Glutamatergic neuron (in vitro differentiated cells): ENCODE measurements at places on chromosomes 7 and 10. TPM values are rescaled to one million over a fixed set of nuclear protein-coding genes. Genes with fewer than 3 reads are reported as not detected.

GRCh38 chr7:32395168-32395567 is 95.0 kb downstream of the LSM5 start:
- H3K4me3 ChIP-seq: no peak overlapping the region
- H3K4me1 ChIP-seq: no peaks in the 10 kb centered on the region
- H3K36me3 ChIP-seq: no peaks in the 10 kb centered on the region
- H3K27me3 ChIP-seq: no peaks in the 10 kb centered on the region
- DNase-seq: no peak

DNA sequence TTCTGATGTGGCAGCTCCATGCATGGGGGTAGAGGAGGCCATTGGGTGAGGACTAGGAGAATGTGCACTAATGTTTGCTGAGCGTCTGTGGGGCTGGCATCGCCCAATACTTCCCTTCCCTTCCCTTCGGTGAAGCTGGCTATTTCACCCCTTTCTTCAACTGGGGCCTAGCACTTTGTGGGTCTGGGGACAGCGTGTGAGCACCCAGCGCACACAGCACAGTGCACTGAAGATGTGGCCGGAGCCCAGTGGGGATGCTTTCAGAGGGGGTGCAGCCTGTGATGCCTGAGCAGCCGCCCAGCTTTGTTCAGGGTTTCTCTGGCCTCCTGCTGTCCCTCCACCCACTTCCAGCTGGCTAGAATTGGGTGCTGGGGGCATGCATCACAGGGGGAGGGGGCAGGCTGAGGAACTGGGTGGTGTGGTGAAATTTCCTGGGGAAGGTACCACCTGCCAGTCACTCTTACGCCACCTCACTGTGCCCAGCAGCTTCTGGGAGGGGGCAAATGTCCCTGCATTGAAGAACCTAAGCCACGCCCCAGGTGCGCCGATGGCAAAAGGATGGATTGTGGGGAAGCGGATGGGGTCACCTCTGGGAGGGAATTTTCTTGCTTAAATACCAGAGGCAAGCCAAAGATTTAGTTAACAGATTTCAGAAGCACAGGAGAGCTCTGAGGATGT is 45.5 kb downstream of the CLEC2L start:
- H3K36me3 ChIP-seq: peaks cover 5% of the 10 kb centered on the region
- peaks cover 2% of the 10 kb centered on the region for H3K4me1 ChIP-seq
- peaks cover 4% of the 10 kb centered on the region for H3K27me3 ChIP-seq
- no peak overlapping the region for H3K27ac ChIP-seq
- DNase-seq: no peak
- H3K4me3 ChIP-seq: no peak overlapping the region

Gene SLC26A4
- 0.34 TPM for total RNA-seq

- no peak overlapping the region for H3K4me3 ChIP-seq
- peaks cover 2% of the 10 kb centered on the region for H3K27me3 ChIP-seq
- H3K36me3 ChIP-seq: peaks cover 3% of the 10 kb centered on the region
- no peaks in the 10 kb centered on the region for H3K4me1 ChIP-seq
- H3K27ac ChIP-seq: no peak overlapping the region
Observed at GRCh38 chr10:125281091-125281490, 120.7 kb upstream of the CTBP2 start.

DNA sequence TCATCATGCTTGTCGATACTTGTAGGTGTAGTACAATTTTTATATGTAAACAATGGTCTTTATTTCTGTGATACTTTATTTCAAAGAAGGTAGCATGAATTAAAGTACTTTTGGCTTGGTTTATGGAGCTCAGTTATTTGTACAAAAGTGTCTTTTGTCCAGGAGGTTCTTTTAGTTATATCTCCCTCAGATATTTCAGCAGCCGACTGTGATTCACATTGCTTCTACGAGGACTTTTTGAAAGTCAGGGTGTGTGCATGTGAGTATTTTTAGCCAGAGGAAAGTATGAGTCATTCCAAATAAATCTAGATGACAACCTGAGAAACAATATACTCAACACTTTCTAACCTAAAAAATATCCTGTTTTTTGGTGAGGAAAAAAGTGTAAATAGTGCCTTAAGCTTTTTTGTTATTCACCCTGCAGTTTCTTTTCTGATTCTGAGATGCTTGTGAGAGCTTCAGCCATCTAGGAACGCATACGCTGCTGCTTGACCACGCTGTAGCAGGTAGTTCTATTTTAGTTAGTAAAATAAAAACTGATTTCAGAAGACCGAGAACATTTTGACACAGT is 595 bp upstream of the SUN1 start:
- no peak for DNase-seq
- peak overlapping the region; percentile 95 for H3K27ac ChIP-seq
- peak overlapping the region; percentile 61 for H3K4me3 ChIP-seq
- peaks cover 66% of the 10 kb centered on the region for H3K4me1 ChIP-seq

GRCh38 chr10:71206911-71207310 is 5.5 kb upstream of the UNC5B start:
- H3K27ac ChIP-seq: no peak overlapping the region
- DNase-seq: no peak
- H3K27me3 ChIP-seq: peaks cover 19% of the 10 kb centered on the region
- H3K4me1 ChIP-seq: peaks cover 5% of the 10 kb centered on the region
- H3K4me3 ChIP-seq: no peak overlapping the region

Gene ZNF282
- total RNA-seq: 22.9 TPM

Gene CALML3
- total RNA-seq: not detected

Gene PRSS58
- not detected for total RNA-seq

DNA sequence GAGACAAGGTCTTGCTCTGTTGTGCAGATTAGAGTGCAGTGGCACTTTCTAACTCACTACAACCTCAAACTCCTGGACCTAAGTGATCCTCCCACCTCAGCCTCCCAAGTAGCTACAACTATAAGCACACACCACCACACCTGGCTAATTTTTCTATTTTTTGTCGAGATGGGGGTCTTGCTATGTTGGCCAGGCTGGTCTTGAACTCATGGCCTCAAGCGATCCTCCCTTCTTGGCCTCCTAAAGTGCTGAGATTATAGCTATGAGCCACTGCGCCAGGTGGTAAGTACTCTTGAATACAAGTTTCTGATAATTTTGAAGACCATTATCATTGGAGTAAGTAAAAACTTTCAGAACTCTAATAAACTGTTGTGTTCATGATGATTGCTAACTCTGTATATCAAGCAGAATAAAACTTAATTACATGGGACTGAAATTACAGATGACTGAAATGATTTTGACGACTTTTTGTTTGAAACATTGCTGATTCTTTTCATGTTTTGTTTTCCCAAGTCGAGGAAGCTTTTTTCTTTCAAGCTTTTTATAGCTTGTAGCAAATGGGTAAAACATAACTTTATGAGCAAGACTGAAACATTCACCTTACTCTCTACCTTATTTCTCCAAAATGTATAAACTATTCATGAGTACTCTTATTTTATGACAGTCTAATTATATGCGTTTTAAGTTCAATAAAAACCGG is 14.6 kb downstream of the LARP4B start:
- H3K4me3 ChIP-seq: no peak overlapping the region
- DNase-seq: no peak
- H3K27me3 ChIP-seq: no peaks in the 10 kb centered on the region
- H3K27ac ChIP-seq: no peak overlapping the region
- H3K4me1 ChIP-seq: no peaks in the 10 kb centered on the region

Gene GRID2IP
- 0.66 TPM for total RNA-seq

GRCh38 chr10:51196508-51197175 is 122.4 kb downstream of the PRKG1 start:
- H3K4me3 ChIP-seq: no peak overlapping the region
- H3K4me1 ChIP-seq: no peaks in the 10 kb centered on the region
- no peak overlapping the region for H3K27ac ChIP-seq
- no peak for DNase-seq

GRCh38 chr7:22419488-22419887 is 62.5 kb upstream of the RAPGEF5 start:
- no peaks in the 10 kb centered on the region for H3K36me3 ChIP-seq
- no peak for DNase-seq
- no peak overlapping the region for H3K27ac ChIP-seq
- H3K4me1 ChIP-seq: no peaks in the 10 kb centered on the region

GRCh38 chr7:131607291-131608115 is 51.1 kb upstream of the PODXL start:
- no peak overlapping the region for H3K27ac ChIP-seq
- peaks cover 10% of the 10 kb centered on the region for H3K4me1 ChIP-seq
- H3K4me3 ChIP-seq: peak overlapping the region; percentile 38
- H3K27me3 ChIP-seq: peaks cover 15% of the 10 kb centered on the region

DNA sequence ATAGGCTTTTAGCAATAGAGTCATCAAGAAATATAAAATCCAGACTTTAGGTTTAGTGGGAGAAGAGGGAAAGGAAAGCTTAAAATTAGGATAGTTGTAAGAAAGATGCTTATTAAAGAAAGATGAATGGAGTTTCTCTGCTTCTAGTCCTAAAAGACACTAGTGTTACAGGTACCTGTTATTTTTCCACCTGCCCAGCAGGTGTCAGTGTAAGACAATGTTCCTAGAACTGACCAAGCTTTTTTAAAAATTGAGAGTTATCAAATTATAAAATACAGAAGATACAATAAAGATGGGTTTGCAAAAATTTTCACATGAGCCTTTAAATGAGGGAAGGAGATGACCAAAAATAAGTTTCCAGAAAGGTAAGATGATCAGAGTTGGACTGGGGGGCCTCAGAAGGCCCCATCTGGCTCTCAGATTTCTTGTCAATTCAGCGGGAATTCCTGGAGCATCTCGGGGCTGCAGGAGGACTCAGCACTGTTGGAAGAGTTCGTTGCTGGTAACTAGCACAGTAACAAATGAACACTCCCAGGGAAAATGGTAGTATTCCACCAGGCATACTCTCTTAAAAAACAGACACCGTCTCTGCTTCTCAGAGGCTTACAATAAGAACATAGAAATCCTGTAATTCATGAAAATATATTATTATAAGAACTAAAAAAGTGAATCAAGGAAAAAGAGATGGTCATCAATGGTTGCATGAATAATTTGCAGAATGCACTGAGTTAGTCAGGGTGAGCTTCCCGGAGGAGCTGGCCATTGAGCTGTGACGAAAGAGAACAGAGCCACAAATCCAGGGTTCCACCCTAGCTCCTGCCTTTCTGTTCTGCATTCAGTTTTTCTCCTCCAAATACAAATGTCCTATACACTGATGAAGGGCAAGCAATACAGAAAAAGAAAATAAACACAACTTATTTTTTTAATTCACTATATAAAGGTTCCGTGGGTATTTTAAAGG is 71.8 kb upstream of the PIK3CG start:
- no peaks in the 10 kb centered on the region for H3K27me3 ChIP-seq
- H3K4me1 ChIP-seq: no peaks in the 10 kb centered on the region
- no peaks in the 10 kb centered on the region for H3K36me3 ChIP-seq
- H3K4me3 ChIP-seq: no peak overlapping the region

DNA sequence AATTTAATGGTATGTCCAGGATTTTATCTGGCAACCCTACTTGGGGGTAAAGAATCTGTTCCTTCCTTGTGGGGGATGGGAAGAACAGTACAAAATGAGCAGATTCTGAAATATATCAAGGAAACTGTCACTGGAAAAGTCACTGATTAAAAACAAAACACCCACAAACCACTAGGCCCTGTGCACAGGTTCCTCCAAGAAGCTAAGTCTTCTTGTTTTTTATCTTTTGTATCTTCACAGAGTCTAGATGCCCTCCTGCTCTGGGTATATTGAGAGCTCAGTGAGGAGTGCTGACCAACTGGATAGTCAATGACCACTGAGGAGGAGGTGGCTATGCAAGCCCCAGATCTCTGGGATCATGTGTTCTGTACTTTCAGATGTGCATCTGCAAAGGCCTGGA is 86.8 kb upstream of the ANKRD1 start:
- H3K27me3 ChIP-seq: no peaks in the 10 kb centered on the region
- no peak overlapping the region for H3K27ac ChIP-seq
- H3K4me1 ChIP-seq: peaks cover 9% of the 10 kb centered on the region
- DNase-seq: no peak
- no peak overlapping the region for H3K4me3 ChIP-seq
- no peaks in the 10 kb centered on the region for H3K36me3 ChIP-seq

GRCh38 chr7:90689260-90689659 is 93.1 kb downstream of the CDK14 start:
- no peak for DNase-seq
- H3K27me3 ChIP-seq: no peaks in the 10 kb centered on the region
- no peak overlapping the region for H3K4me3 ChIP-seq
- peaks cover 5% of the 10 kb centered on the region for H3K4me1 ChIP-seq

GRCh38 chr10:6337382-6337781 is 134.7 kb downstream of the PFKFB3 start:
- H3K27me3 ChIP-seq: no peaks in the 10 kb centered on the region
- H3K27ac ChIP-seq: no peak overlapping the region
- DNase-seq: no peak

Gene SPDYE2B
- not detected for total RNA-seq

- peak overlapping the region; percentile 89 for H3K27ac ChIP-seq
- H3K4me1 ChIP-seq: peaks cover 30% of the 10 kb centered on the region
- H3K4me3 ChIP-seq: peak overlapping the region; percentile 63
- peaks cover 4% of the 10 kb centered on the region for H3K27me3 ChIP-seq
Observed at GRCh38 chr7:6228361-6229229, 43.8 kb downstream of the CYTH3 start.

GRCh38 chr7:84248267-84248666 is 53.7 kb upstream of the SEMA3A start:
- no peak for DNase-seq
- H3K27ac ChIP-seq: no peak overlapping the region
- H3K4me3 ChIP-seq: no peak overlapping the region
- peaks cover 8% of the 10 kb centered on the region for H3K4me1 ChIP-seq
- no peaks in the 10 kb centered on the region for H3K27me3 ChIP-seq

DNA sequence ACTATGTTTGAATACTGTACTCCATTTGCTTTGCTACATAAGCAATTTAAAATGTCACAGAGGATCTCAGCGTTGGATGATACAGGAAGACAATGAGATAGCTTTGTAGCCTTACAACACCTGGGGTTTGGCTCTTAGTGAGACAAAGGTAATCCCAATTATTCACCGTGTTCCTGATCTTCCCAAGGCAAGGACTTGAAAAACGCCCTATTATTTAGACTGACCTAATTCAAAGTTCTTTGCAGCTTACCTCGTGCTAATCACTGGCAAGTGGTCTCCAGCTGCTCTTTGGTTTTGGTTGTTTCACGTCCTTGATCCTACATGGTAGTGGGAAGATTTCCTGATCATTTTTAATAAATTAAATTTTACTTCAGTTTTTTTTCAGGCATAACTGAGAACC is 23.0 kb upstream of the C7orf33 start:
- H3K4me1 ChIP-seq: peaks cover 4% of the 10 kb centered on the region
- no peaks in the 10 kb centered on the region for H3K27me3 ChIP-seq
- H3K4me3 ChIP-seq: no peak overlapping the region
- DNase-seq: no peak
- H3K27ac ChIP-seq: no peak overlapping the region

GRCh38 chr10:55397777-55398496 is 596.9 kb upstream of the PCDH15 start:
- DNase-seq: no peak
- peaks cover 2% of the 10 kb centered on the region for H3K4me1 ChIP-seq
- no peak overlapping the region for H3K27ac ChIP-seq
- no peaks in the 10 kb centered on the region for H3K36me3 ChIP-seq

Gene MEOX2
- total RNA-seq: 0.39 TPM

GRCh38 chr7:2621061-2621828 is 10.5 kb upstream of the TTYH3 start:
- peaks cover 9% of the 10 kb centered on the region for H3K27me3 ChIP-seq
- no peak for DNase-seq
- H3K4me3 ChIP-seq: no peak overlapping the region
- H3K27ac ChIP-seq: peak overlapping the region; percentile 33
- H3K4me1 ChIP-seq: peaks cover 15% of the 10 kb centered on the region
- no peaks in the 10 kb centered on the region for H3K36me3 ChIP-seq

GRCh38 chr10:103599211-103599610 is 105.7 kb downstream of the NEURL1 start:
- H3K36me3 ChIP-seq: peaks cover 3% of the 10 kb centered on the region
- no peaks in the 10 kb centered on the region for H3K27me3 ChIP-seq
- no peak overlapping the region for H3K4me3 ChIP-seq
- peaks cover 7% of the 10 kb centered on the region for H3K4me1 ChIP-seq
- no peak overlapping the region for H3K27ac ChIP-seq

GRCh38 chr10:62990126-62990525 is 143.0 kb upstream of the NRBF2 start:
- H3K4me1 ChIP-seq: no peaks in the 10 kb centered on the region
- DNase-seq: no peak
- no peaks in the 10 kb centered on the region for H3K36me3 ChIP-seq
- H3K27me3 ChIP-seq: no peaks in the 10 kb centered on the region
- H3K27ac ChIP-seq: no peak overlapping the region
